ENCODE measurements at places on chromosomes 12 and 14.
A peak's percentile ranks its signal among the peaks of the same experiment; 100 is the strongest.

DNA sequence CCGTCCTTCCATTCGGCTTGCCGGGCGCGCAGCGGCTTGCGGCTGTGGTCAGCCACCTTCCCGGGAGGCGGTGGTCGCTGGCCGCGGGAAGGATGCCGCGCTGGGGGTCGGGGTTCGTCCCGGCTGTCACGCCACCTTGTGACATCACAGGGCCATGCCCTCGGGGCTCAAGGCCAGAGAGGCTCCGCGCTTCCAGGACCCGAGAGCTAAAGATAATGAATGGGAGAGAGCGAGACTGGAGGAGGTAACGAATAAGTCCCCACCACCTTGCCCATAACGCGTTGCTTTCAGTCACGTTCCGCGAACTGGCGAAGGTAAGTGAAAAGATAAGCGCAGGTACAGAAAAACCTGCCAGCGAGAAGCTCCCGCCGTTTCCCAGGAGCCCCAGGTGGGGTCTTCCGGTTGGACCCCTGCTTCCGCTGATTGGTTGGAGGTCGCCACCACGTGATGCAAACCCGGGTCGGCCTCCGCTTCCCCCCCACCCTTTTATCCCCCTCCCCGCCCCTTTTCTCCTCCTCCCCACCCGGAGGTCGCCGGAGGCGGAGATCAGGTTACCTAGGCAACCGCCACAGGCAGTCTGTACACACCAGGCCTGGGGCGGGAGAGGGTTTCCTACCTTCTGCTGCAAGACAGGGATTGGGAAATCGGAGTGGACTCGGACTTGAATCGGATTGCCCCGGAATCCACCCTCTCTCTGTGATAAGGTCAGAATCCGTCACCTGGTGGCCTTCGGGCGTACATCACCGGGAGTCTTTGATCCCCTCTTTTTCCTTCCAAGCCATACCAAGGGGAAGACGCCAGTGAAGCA, at the start of gene LRRC9:
Gene LRRC9 (plus strand): TSS at position 575 of the 808 bp plus-strand sequence.
- DNase-seq, result peak; percentile 37

DNA sequence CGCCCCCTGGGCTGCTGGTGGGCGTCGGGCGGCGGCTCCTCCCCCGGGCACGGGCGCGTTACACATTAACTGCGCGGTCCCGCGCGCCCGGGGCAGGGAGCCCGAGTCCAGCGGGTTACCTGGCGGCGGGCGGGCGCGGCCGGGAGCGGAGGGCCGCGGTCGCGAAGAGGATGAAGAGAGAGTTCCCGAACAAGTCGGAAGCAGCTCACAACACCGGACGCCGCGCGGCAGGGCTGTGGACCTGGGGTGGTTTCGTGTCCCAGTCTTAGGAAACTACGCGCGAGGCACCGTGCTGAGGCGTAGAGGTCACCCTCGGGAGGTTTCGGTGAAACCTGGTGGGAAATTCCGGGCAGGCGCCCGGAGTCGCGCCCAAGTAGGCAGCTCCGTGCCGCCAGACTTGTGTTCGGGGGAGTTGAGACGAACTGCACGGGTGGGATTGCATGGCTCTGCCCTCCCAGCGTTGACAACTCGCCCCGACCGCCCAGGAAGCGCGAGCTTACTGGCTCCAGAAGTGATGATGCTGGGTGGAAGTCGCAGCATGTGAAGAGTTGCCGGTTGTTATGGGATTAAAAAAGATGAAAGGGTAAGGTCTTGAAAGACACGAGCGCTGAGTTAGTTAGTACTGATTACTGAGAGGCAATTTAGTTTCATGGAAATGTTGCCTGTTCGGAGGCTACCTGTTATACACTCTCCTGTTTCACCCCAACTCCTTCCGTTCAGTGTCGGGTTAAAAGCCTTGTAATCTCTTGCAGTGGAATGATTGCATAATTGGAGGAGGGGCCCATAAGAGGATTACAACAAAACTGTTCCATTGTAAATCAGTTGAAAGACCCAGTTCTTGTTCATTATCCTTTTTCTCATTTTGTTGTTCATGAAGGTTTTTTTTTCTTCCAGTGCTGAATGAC, 879 bp downstream of the RAB3IP start:
- DNase-seq, result peak; percentile 75

DNA sequence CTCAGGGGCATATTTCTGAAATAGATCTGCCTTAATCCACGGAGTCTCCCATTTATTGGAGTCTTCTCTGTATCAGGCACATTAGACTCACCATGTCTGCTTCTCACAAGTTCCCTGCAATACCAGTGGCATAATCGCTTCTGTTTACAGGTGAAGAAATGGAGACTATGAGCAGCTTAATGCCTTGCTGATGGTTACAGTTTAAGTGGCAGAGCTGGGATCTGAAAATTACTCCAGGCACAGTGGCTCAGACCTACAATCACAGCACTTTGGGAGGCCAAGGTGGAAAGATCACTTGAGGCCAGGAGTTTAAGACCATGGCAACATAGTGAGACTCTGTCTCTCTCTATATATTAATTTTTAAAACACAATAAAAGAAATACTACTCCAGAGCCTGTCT, 7.3 kb upstream of the RIC8B start:
- DNase-seq, result no peak

GRCh38 chr12:612886-613285, 50.4 kb downstream of the NINJ2 start:
- DNase-seq, result peak; percentile 12

DNA sequence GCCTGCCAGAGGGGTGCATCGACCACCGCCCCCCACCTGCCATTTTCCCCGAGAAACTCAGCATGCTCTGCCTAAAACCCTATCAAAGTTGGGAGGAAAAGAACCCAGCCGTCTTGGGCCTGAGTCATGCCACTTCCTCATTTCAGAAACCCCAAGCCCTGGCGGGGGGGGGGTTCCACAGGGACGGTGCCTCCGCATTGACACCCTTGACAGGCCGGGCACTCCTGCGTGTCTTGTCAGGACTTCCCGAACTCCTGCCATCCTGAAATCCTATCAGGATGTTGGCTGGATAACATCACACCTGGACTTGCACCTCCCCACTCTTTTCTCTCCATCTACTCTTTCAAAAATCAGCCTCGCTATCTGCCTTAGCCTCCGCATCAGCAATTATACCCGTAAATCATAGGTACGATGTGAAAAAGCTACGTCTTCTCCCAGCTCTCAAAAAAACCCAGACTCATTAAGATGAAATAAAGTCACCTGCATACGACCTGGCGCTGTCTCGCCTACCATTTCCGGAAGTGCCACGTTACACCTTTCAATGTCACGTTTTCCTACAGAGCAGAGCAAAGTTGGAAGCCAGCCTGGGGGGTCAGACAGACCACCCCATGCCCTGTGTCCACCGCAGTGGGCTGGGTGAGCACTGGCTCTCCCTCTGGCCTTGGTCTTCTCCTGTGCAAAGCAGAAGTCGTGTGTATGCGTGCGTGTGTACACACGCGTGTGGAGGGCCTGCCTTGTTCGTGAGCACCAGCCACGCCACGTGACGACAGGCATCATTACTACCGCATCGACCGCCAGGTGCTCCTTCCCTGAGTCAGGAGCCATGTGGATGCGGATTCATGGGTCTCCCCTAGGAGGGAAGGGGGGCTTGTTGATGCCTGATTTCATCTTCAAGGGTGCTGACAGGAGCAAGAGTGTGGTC, 96.7 kb downstream of the RFLNA start:
- peak; percentile 70 for DNase-seq

- peak; percentile 74 for DNase-seq
Measured at GRCh38 chr12:121992059-121992879, 29.4 kb upstream of the BCL7A start.

DNA sequence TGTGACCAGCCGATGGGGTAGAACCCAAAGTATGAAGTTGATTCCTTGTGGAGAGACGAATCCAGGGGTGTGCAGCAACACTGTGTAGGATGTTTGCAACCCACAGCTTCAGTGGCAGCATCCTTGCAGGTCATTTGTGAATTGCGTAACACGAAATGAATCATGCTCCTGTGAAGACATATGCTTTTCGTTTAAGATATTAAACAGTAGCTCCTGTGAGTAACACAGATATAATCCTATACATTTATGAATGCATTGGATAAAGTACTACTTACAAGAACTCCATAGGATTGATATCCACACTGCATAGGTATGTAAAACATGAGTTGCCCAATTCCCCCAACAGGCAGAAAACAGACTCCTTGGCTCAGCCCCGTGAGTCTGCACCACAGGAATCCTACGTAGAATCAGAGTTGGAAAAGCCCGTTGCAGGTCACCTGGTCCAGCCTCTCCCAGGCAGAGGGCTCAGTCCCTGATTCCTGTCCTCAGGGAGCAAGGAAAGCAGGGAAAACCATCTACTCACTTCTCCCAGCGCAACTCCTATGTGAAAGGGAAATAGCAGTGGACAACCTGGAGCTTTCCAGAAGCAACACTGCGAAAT, 75.8 kb downstream of the GPATCH2L start:
- no peak for DNase-seq

DNA sequence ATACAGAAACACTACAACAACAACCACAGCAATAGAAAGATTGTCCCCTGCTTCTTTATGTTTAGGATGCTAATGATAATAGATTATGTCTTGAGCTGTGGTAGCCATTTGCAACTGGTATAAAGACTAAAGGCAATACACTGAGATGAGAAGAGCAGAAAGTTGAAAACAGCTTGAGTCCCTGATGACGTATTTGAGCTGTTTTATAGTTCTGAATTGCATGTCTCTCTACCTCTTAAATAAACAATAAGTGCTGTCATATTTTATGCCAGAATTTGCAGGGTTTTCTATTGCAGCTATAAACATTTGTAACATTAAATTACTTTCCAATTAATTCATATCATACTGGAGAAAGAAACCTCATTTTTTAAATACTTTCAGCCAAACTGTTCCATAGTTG, 1242.0 kb downstream of the LRFN5 start:
- no peak for DNase-seq

DNA sequence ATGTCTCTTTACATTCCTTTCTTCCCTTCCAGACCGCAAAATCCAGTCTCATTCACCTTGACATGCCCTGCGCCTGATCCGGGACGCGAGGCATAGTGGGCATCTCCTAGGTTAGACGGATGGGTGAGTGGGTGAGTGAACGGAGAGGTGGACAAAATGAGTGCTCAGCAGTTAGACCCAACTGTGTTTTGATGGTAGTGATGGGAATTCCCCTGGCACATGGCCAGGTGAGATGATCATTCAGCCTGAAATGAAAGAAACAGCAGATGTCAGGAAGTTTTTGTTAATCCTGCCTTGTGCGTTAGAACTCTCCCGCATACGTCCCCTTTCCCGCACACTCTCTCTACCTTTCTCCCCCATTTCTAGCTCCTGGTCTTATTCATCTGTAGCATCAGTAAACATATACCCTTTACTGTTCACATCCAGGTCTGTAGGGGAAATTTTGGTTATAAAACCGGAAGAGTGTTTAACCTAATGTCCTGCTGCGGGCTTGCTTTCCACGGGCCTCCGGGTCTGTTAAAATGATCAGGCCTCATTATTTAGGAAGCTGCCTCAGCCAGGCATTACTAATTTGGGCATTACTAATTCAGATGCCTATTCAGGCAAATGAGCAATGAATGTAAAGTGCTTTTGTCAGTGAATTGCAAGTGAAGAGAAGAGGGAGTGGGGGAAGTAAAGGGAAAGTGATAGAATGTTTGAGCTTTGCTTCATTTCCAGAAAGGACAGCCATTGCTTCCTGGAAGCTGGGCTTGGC, 172.8 kb downstream of the ETV6 start:
- peak; percentile 69 for DNase-seq

All from activated T-cell treated with anti-CD3 and anti-CD28 coated beads, Interleukin-2, amount 50 U/mL, for 24 hours (primary cell).